SK-MEL-5 (cell line): ENCODE measurements at places on chromosomes 13 and 19.
A peak's percentile ranks its signal among the peaks of the same experiment; 100 is the strongest.

DNA sequence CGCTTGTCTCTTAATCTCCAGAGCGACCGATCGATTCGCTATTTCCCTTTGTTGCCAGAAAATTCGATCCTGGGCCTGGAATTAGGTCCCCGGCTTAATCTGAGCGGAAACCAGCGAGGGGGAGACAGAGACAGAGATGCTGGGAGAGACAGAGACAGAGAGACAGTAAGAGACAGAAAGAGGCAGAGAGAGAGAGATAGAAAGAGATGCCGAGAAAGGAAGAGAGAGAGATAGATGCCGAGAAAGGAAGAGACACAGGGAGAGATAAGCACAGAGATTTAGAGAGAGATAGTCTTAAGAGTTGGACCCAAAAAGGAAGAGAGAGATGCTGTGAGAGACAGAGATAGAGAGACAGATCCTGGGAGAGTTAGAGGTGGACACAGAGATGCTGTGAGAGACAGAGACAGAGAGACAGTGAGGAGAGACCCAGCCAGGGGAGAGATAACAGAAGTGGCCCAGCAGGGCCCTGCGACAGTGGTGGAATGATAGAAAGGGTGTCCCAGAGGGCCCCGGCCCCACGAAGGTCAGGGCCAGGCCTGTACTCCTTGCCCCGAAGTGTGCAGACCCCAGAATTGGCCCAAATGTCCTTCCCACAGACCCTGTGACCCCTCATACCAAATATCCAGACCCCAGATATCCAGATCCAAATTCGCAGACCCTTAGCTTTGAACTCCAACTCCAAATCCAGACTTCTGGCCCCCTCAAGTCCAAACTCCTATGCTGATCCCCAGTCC, 1.3 kb downstream of the ERFL start:
- DNase-seq: no peak

GRCh38 chr19:5285955-5286354, 54.7 kb downstream of the PTPRS start:
- DNase-seq: no peak

GRCh38 chr13:48493851-48494250, 39.0 kb downstream of the RCBTB2 start:
- DNase-seq: peak; percentile 36

DNA sequence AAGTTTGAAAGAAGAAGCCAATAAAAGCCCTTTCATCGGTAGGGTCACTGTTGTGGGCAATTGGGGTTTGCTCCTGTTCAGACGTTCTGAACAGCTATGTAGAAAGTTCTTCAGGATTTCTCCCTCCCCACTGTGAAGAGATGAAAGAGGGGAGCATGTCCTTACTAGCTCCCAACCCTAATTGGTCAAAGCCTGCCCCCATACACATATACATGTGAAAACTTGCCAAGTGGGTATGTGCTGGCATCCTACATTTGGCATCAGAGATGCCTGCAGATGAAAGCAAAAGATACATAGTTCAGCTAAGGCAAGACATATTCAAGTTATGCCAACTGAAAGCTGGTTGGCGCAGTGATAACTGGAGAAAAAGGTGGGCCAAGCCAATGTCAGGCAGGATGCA, 363.1 kb upstream of the DACH1 start:
- no peak for DNase-seq

DNA sequence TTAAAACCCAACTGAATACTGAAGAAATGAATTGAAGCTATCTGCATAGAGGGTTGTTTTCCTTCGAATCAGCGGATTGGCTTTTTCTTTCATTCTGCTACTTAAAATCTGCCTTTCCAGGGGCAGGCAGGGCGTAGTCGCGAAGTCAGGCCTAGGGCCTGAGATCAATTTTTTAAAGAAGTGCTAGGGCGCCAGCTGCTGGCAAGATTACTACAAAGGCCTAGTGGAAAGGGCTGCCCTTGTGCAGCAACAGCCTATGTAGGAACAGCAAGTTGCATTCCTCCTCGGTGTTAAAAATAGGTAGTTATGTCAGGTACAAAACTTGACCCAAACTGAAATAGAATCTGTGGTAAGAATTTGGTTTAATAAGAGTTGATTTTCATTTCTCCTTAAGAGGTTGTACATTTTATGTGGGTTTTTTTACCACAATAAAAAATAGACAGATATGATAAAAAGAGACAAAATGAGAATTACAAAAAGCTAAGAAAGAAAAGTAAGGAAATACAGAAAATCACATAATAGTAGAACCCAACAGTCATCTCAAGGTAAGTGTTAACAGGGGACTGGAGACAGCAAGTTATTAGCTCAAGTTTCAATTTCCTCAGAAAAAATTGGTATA, 9.5 kb upstream of the URAD start:
- DNase-seq: peak; percentile 82

DNA sequence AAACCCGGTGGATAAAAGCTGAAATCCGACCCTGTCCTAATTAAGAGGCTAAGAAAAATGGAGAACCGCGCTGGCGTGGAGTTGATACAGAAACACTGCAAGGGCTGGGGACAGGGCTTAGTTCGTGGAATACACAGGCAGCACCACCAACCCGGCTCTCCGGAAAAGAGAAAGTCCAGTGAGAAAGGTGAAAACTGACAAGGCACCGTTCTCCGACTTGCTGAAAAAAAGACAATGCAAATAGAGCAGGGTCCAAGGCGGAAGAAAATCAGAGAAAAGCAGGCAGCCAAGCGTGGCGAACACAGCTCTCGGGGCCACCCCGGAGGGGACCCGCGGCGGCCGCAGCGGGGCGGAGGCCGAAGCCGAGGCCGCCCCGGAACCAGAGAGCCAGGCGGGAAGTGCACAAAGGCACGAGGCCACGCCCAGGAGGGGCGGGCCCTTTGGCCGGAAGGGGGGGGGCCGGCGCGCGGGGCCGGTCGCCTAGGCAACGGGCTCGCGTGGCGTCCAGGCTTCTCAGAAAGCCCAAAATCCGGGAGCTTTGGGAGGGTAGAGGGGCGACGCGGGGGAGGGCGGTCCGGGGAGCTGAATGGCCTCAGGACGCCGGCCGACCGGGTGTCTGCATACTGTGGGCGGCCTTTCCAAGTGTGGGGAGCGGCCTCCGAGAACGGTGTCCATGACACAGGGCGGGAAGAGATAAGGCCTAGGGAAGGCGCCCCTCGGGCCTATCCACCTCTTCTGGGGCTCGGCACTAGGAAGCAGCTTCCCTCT, 1.2 kb upstream of the ING1 start:
- peak; percentile 84 for DNase-seq

DNA sequence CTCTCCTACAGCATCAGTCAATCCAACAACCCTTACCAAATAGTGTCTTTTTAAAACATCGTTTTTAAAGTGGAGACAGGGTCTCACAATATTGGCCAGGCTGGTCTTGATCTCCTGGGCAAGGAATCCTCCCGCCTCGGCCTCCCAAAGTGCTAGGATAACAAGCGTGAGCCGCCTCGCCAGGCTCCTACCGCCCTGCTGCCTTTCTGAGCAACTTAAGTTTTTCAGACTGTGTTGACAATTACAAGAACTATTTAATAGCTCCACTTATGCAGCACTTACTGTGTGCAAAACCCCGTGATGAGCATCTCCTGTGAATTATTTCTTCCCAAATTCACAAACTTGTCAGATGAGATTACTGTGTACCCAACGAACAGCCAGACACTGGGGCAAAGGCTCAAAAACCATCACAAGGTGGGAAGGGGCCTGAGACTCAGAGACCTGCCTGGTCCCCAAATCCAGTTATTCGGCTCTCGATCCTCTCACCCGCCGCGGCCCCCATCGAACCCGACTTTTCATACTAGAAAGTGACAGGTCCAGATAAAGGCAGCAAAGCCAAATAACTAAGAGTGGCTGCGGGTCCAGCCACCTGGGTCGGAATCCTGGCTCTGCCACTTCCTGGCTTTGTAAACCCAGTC, 581 bp downstream of the RPL18 start:
- no peak for DNase-seq

DNA sequence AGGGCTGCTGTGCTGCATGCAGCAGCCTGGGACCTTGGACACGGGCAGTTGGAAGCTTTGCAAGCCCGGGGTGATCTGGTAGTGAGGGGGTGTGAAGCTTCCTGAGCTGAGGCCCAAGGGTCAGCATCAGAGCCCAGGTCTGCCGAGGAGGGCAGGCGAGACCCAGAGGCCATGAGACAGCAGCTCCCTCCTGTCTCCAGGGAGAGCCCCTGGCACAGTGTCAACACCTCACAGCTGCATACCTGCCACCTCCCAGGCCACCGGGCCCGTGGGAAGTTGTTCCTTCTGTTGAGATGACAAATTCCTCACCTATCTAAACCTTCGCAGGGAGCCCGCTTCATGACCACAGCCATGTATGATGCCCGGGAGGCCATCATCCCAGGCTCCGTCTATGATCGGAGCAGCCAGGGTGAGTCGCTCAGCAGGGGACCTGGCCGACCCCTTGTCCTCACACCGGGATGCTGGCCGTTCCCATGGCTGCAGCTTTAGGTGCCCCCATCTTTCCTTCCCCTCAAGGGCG, 32.1 kb downstream of the CERS1 start:
- no peak for DNase-seq

- DNase-seq: no peak
Observed at GRCh38 chr13:35552172-35552844, 75.8 kb upstream of the MAB21L1 start.

- DNase-seq: no peak
Observed at GRCh38 chr13:21040120-21040826, 21.1 kb downstream of the LATS2 start.

DNA sequence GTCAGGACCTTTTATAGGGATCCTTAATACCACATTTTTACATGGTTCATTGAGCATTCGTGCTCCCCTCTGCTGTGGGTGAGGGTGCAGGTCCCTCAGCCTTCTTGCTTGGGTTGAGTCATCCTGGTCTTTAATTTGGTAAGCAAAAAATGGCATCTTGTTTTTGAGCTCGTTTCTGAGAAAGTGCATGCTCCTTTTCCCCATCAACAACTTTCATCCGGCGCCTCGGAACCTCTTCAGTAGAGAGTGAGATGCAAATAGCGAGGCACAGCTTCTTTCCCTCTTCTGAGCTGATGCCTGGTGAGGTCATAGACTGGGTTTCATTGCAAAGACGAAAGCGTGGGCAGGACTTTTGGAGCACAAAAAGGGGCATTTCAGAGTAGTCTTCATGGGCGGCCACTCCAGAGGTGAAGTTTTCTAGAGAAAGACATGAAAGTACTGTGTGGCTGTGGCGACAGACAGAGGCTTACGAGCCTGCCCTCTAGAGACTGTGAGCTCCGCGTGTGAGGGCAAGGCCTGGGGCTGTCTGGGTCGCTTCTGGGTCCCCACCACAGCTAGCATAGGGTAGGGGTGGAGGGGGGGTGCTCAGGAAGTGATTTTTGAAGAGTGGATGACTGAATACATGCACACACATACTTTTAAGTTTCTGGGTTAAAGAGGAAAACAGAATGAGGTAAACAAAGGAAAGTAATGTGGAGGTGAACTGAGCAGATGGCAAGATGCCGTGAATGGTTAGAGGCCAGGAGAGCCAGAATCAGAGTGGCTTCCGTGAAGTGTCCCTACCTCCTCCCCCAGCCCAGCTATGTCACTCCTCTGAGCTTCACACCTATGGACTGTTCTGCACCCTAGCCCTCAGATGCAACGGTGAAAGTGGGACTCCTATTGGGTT, 44.3 kb downstream of the BBC3 start:
- DNase-seq: no peak

- DNase-seq: peak; percentile 62
Observed at GRCh38 chr19:6047741-6048251, 62.5 kb downstream of the RFX2 start.

DNA sequence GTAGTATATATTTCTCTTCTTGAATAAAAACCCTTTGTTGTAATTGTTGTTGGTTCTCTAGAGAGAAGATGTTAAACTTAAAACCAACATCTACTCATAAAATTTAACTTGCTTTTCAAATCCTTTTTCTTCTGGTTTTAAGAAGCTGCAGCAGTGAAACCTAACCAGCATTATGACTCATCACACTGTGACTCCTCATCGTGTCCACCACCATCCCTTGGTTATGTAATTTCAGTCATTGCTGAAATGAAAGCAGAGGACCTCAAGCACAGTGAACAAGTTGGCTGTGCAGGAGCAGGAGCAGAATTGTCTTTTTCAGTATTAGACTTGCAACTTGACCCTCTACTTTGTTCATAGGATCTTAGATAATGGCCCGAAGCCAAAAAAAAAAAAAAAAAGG, 64.9 kb upstream of the HTR2A start:
- peak; percentile 47 for DNase-seq

DNA sequence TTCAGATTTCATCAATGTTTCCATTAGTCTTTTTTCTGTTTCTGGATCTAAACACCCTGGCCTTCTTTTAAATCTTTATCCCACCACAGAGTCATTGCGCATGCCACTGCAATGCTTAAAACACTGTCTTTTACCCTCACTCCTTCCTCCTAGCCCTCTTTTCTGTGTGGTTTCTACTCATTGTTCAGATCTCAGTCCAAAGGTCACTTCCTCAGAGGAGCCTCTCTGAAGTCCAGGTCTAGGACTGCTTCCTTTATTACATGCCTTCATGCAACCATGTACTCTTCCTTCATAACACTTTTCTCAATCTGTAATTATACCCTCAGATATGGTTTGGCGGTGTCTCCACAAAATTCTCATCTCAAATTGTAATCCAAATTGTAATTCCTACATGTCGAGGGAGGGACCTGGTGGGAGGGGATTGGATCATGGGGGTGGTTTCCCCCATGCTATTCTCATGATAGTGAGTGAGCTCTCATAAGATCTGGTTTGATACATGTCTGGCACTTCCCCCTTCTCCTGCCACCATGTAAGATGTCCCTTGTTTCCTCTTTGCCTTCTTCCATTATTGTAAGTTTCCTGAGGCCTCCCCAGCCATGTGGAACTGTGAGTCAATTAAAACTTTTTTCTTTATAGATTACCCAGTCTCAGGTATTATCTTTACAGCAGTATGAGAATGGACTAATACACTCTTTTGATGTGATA, 808.9 kb downstream of the DIAPH3 start:
- no peak for DNase-seq

DNA sequence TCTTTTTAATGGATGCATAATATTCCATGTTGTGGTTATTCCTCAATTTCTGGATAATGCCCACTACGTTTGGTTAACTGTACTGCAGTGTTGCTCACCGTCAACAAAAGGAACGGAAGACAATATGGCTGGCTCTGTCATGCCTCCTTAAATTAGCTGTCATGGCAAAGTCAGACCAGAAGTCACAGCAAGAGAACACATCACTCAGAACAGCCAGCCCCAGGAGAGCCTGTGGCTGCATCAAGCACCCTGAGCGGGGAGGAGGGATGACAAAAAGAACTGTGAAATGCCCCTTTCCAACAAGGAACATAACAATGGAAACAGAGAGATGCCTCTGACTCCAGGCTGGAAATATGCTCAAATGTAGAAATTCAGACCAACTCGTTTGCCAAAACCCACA, 366.0 kb upstream of the ZNF507 start:
- no peak for DNase-seq

- DNase-seq: peak; percentile 27
Observed at GRCh38 chr13:32113532-32113931, 82.0 kb downstream of the FRY start.

DNA sequence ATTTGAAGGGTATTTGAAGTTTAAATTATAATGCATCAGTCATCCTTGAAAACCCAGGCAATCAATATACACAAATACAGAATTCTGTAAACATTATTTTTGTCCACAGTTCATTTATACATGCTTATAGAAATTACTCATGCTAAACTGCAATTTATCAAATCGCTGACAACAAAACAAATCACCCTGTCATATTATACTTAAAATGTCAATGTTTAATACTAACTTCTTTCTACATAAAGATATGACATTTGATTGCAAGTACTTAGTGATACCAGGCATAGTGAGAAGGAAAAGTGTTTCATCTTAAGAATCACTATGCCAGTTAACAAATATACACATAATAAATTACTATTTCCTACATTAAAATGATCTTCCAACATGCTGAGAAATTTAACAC, 232.0 kb downstream of the PCDH20 start:
- DNase-seq: no peak
